Tibial artery (tissue), 4 donors: ENCODE measurements at places on chromosomes 6 and 20.

DNA sequence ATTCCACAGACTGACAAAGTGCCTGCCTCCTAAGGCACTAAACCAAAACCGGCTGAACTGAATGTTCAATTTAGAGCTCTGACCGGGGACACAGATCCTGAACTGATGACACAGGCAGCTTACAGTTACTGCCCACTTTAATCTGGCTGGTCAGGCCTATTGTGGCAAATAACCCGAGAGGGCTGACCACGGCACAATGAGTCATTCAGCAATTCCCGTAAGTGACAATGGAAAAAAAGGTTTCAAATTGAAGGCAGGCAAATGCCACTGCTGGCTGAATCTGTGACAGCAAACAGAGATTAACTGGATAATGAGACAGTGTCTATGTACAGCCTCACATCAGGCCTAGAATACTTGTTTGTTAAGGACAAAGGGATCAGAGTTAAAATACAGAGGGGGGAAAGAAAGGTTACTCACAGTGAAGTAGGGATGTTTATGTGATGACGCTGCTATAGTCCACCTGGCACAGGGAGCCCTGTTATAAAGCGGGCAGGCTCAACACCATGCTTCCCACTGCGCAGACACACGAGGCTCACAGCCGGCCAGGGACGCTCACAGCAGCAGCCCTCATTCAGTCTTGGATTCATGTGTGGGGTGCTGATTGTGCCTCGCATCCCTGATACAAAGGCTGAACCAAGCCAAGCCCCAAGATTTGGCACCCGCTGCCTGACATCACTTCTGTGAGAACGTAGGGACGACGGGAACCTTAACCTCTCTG is 54.4 kb downstream of the RTN4IP1 start:
- no peak for DNase-seq

DNA sequence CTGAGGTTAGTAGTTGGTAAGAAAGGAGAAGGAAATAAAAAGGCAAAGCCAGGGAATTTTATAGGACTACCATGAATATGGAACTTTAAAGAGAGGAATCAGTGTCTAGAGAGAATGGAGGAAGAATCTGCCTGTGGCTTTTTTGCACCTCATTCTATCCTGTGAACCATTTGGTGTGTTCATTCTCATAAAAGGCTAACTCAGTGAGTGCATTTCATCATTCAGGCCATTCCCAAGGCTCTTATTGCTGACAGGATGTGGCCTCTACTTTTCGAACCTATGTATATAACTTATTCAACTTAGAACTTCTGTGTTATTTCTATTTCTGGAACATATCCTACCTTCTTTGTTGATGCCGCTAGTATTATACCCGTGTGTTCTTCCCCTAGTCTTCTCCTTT is 27.1 kb downstream of the HSF2 start:
- DNase-seq = no peak

DNA sequence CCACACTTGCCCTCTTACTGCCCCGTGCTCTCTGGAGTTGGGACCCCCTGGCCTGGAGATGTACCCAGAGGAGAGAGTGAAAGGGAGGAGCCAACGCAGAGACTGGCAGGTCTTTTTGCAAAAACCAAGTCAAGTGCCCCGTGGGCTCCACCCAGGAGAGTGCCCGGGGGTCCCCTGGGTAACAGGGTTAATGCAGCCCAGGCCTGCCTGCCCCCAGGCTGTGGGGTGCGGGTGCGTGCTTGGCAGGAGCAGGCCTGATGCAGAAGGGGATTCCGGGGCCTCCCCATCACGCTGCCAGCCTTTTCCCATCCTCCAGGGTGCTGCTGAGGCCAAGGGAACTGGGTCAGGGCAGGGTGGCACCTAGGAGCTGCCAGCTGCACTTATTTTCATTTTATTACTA is 184.4 kb downstream of the ERMARD start:
- DNase-seq = no peak

DNA sequence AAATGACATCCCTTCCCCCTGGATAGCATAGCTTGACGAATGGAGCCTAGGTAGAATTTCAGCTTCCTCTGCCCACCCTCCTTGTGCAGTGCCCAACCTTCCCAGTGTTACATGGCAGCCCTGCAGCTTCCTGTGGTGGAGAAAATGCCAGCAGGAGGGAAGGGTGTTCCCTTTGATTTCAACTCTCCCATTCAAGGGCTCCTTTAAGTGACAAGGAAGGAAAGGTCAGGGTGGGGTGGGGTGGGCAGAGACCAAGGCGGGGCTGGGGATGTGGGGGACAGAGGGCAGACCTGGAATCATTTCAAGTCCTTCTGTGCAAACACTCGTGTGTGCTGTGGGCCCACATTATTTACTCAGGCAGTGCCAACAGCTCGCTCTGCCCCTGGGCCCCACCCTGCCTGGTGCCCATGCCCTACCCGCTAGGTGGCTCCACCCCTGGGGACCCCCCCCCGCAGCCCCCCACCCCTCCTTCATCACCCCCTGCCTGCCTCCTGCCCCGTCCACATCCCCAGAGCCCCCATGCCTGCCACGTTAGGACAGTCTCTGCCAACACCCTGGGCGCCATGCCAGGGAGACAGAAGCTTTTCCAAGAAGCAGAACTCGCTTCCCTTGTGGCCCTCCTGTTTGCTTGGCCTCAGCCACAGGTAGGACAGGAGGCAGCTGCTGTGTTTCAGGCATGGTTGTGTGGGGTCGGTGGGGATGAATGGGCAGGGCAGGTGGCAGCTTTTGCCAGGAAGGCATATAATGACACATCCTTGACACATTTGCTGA is 9.4 kb downstream of the SPDEF start:
- peak; percentile 52 for DNase-seq

GRCh38 chr6:119384444-119384843 is 34.9 kb upstream of the MAN1A1 start:
- no peak for DNase-seq

DNA sequence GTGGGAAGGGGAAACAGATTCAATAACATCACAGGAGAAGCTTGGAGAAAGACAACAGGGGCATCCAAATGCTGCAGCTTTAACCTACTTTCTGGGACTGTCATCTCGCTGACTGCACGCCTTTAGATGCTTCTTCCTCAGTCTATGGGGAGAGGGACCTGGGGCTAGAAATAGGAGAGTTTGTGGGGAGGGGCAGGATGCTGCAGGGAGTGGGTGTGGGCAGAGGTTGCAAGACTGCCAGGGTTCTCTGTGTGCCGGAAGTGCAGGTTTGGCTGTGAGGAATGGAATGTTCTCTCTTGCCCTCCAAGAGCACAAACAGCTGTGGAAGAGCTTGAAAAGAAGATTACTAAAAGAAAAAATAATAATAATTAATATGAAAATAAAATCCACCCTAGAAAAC is 93.2 kb downstream of the FOXO3 start:
- peak; percentile 81 for DNase-seq

GRCh38 chr20:33163856-33164762 is 3.9 kb upstream of the BPIFA2 start:
- DNase-seq = no peak

DNA sequence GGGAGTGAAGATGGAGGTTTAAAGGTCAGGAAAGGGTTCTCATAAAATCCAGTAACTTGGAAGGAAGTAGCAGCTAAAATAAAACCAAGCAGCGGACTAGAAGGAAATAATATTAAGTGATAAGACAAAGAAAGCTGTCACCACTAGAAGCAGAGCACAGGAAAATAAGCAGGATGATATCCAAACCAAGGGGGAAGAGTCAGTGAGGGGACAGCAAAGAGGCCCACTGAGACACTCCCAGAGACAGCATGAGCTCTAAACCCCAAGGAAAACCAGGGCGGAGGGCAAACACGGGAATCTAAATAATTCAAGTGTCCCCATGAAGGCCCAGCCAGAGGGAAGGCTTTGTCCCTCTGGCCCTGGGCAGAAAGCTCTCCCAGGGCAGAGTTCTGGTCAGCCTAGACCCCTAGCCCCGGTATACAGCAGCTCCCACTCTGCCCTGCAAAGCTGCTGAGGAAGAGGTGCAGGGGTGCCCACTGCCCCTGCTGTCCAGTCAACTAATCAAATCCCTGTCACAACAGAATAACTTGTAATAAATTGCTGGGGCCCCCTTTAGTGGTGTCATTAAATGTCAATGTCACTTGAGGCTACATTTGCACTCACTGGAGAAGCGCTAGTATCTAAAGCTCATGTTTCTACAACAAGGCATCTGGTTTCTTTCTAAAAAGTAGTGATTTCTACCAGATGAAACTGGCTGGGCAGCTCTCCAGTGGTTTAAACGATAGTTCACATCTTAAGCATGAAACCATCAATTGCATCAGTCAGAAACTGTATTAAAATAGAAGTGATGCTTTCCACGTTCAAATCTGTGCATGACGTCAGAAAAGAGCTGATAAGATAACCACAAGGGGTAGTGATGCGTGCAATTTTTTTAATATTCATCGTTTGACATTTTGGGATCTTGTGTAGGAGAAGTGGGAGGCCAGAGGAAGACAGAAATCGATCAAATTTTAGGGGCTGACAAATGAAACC is 13.6 kb downstream of the PDE10A start:
- DNase-seq = no peak

DNA sequence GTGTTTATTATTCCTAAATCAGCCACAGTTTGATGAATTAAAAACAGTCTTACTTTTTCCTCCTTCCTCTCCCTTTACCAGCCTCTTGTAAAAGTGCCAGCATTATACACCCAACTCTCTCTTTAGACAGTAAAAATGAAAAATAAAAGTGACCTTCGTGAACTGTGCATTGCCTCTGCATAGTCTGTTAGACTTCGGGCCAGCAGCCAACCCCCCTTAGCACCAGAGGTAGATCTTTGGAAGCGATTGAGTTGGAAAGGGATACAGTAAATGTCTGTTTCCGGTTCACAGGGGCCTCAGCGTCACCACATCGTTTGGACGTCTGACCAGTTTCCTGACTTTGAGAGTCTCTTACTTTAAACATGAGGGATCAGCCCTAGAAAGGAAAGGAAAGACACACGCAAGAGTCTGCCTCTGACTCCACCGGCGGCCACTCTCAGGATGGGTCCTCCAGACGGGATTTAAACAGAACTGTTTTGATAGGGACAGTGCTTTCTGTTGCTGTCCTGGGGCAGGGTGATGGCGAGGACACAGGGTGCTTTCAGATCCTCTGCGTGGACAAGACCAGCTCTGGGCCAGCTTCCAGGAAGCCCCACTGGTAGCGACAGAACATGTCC is 206.6 kb upstream of the PREP start:
- no peak for DNase-seq

DNA sequence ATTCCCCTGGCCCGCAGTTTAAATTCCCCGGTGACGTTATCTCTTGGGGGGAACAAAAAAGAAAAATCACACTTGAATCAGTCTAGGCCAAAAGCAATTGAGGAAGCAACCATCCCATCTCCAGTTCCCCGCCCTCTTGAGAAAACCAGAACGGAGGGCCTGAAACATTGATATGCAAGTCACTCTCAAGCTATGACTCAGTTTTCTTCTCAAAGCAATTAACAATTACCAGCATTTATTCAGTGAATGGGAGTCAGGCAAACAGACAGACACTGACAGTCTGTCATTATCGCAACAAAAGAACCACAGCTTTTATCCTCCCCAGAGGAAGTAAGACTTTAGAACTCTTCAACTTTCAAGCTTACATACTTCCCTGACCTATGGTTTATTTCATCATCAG is 100.9 kb downstream of the OPRM1 start:
- DNase-seq = no peak

- peak; percentile 28 for DNase-seq
Observed at GRCh38 chr6:14211562-14211942, 94.0 kb downstream of the CD83 start.

DNA sequence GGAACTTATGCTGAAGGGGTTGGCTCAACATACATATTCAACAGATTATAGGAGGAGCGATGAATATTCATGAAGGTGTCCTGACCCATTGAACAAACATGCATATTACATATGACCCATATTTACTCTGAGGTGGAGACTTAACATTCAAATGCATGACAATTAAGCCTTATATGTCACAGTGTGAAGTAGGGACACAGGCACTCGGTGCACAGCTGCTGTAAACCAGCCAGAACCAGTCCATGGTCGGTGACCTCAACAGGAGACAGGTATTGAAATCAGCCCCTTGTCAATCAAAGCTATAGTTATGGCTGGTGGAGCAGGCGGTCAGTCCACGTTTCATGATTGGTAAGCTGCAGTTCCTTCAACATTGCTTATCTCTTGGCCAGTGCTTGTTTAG is 347.3 kb downstream of the THBS2 start:
- DNase-seq = no peak

DNA sequence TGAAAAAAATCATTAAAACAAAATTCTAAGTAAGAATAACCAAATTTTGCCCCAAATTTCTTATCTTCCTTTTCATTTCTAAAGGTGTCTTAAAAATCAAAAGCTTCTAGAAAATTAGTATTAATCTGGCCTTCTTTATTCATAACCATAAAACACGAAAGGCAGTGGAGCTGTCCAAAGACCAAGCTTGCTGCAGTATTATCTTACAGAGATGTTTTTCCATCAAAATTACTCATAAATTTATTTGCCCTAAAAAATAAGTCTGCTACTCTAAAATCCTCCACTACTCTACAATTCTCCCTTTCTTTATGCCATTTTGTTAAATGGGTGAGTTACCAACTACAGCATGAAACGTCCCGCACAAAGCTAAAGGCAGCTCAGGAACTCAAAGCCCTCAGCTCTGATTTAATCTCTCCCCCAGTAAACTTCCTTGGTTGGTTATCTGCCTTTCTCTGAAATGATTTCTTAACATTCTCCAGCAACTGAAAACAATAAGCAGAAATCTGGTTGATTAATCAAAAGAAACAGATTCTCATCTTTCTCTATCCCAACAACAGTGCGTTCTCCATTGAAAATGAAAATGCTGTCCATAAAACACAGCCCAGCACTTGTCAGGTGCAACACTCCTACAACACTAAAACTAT is 2.1 kb downstream of the USP49 start:
- DNase-seq = no peak

DNA sequence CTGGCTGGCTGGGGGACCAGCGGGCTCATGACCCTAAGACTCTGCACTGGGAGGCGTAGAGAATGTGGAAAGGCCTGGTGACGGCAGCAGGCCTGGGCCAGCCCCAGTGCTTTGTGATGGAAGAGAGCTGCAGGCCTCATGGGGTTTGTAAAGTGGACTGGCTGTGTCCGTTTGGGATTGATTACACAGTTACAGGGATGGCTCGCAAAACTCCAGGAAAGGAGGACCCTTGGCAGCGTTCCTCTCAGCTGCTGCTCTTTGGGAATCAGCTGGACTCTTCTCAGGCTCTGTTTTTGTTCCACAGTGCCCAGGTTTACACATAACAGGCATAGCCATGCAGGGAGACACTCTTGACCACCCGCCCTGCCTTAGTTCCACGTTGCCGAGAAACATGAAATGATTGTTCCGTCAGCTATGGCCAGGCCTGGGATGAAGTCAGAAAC is 89.0 kb downstream of the SLX4IP start:
- DNase-seq = peak; percentile 86

- DNase-seq = no peak
Observed at GRCh38 chr20:23094927-23095326, 8.8 kb upstream of the CD93 start.

DNA sequence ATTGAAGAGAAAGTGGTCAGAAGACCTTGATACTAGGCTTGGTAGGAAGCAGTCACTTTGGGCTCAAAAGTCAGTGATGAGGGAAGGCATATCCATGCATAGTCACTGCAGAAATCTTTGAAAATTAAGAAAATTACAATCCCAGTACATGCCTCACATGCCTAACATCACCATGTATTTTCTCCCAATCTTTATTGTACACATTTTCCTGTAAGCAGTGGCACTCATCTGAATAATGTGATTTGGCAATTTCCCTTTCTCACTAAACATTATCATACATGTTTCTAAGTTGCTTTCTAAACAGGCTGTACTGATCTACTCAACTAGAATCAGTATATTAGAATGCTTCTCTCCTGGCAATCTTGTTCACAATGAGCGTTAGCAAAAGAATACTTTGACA is 280.7 kb upstream of the SUPT3H start:
- DNase-seq = no peak

GRCh38 chr20:62360854-62361798 is 6.0 kb downstream of the LAMA5 start:
- peak; percentile 85 for DNase-seq
